ENCODE measurements at places on chromosomes 1 and 21.

- no peak for DNase-seq
Observed at GRCh38 chr1:76090283-76091203, 16.0 kb downstream of the ST6GALNAC3 start.

GRCh38 chr1:19723874-19724273 is 59.2 kb downstream of the HTR6 start:
- DNase-seq = no peak

GRCh38 chr1:211326140-211326527 is 499 bp upstream of the TRAF5 start:
- no peak for DNase-seq

DNA sequence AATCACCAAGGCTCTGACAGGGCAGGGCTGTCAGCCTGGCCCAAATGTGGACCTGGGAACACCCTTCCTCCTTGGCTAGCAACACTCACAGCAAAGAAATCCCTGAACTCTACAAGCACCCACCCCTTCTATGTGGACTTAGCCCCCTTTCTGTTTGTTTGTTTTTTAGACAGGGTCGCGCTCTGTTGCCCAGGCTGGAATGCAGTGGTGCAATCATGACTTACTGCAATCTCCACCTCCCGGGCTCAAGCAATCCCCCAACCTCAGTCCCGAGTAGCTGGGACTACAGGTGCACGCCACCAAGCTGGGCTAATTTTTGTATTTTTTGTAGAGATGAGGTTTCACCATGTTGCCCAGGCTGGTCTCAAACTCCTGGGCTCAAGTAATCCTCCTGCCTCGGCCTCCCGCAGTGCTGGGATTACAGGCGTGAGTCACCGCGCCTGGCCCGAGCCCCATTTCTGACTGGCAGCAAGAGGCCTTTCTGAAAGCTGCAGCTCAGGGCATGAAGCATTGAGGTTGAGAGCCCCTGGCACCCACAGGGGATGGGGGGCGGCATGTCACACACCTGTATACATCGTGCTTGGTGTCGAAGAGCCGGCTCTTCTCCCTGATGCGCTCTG is 16.2 kb downstream of the RIPK4 start:
- no peak for DNase-seq

GRCh38 chr1:119859647-119860046 is 36.7 kb downstream of the ADAM30 start:
- DNase-seq = peak; percentile 43

GRCh38 chr1:206435445-206435844 is 34.8 kb upstream of the IKBKE start:
- DNase-seq = peak; percentile 36

DNA sequence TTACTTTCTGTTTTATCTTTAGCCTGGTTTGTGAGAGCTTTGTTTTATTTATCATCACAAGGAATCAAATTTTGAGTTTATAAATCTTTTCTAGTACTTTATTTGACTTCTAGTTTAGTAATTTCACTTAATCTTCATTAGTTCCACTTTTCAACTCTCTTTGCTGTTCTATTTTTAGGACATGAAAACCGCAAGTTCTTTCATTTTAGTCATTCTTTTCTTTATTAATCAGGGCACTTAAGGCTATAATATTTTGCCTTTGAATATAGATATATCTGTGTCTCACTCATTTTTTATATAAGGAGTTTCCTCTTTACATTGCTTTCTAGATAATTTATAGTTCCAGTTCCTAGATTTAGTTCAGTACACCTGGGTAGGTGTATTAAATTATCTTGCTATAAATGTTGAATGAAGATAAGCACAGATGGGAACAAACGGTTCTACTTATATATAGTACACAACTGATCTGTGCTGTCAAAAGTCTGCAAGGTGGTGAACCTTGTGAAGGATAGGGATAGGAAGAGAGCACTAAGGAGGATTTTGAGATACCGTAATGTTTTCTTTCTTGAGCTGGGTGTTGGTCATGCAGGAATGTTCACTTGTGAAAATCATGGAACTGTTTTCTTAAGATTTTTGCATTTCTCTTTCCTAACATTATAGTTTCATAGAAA is 402.3 kb downstream of the RYR2 start:
- DNase-seq = no peak

- DNase-seq = no peak
Observed at GRCh38 chr1:179083533-179083932, 1.7 kb downstream of the TOR3A start.

GRCh38 chr21:17044696-17045095 is 468.1 kb upstream of the CXADR start:
- DNase-seq = no peak

- DNase-seq = no peak
Observed at GRCh38 chr21:34204481-34205439, 131.4 kb downstream of the MRPS6 start.

- no peak for DNase-seq
Observed at GRCh38 chr1:162389021-162389818, 7.7 kb downstream of the C1orf226 start.

GRCh38 chr1:72869873-72870272 is 587.5 kb upstream of the NEGR1 start:
- no peak for DNase-seq

DNA sequence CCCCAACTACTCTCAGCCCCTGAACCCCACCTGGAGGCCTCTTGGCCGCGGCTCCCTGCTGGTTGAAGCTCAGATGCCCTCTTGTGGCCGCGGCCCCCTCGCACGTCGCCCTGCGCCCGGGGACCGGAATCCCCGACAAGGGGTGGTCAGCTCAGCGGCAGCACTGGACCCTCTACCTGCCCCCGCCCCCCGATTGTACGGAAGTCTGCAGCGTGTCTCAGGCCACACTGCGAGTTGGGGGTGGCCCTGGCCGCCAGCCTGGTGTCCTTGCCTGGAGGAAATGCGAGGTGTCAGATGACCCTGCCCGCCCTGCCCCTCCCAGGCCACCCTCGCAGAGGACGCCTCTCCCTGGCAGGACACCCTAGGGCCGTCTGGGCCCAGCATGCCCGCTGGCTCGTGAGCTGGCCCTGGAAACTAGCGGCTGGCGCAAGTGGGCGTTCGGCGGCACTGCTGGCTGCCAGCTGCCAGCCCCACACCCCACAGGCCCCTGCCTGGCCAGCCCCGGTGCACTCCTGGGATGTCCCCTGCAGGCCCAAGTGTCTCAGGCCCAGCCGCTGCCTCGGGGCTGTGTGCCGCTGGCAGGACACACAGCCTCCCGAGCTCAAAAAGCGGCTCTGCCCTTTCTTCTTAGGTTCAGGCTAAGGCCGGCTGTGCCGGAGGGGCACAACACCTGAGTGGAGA is 60.8 kb downstream of the EDN2 start:
- DNase-seq = no peak

- no peak for DNase-seq
Observed at GRCh38 chr1:154619181-154619948, 11.4 kb upstream of the ADAR start.

DNA sequence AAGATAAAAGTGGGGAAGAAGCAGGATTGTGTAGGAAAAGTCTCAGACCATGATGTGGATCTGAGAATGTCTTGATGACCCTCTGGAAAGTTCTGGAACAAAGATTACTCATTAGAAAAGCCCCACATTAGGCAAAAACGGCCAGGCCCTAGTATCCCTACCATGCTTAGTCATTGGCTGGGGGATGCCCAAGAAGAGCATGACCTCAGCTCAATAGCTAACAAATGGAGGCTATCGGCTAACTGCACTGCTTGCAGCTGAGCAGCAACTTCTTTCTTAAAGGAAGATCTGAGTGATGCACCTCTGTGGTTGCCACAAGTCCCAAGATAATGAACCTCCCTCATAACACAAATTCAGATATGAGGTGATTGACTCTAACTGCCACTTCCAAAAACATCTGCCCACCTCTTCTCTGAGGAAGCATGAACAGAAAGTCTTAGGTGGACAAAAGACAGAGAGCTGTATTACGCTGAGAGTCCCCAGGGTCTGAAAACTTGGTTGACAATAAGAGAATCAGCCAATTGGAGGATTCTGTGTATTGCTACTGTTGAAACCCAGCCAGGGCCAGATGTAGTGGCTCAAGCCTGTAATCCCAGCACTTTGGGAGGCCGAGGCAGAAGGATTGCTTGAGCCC is 64.6 kb upstream of the AK4 start:
- DNase-seq = no peak

DNA sequence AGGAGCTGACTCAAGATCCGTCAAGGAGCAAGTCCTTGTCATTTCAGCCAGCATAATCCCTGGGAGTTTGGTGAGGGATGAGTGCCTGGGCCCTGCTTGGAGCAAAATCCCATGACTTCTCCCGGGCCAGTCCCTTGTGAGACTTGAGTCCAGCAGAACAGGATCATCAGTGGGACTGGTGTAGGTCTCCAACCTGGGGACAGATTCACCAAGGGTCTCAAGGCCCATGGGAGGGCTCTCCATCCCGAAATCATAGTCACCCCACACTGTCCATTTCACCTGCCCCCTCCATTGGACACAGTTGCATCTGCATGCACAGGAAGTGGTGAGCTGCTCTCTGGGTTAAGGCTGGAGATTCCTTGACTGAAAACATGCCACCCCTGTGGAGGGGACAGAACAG is 178.2 kb downstream of the FOXD2 start:
- DNase-seq = no peak

DNA sequence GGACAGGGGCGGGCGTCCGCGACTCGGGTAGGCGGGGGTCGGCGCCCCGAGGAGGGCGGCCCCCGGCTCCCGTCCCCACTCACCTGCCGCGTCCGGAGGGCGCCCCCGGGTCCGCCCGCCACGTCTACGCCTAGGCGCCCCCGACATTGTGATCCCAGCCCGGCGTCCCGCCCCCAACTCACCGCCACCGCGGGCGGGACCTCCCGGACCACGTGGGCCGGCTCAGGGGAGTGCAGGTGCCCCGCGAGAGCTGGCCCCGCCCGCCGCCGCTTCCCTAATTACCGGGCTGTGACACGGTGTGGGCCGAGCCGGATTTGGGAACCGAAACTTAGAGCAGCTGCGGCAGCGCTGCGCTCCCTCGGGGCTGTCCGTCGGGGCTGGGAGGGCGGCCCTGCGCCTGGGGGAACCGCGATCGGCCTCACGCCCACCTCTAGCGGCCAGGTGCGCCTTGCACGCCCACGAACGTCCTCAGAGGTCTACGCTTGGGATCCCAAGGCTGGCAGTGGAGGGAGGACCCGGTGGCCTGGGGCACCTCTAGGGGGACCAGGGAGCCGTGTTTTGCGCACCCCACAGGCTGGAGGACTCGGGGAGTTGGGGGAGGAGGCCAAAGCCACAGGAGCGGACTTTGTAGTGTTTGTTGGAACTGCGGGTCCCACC is 521 bp upstream of the NADK start:
- peak; percentile 71 for DNase-seq

- DNase-seq = no peak
Observed at GRCh38 chr1:223074445-223075300, 68.4 kb downstream of the TLR5 start.

GRCh38 chr1:12124693-12125421 is 41.9 kb upstream of the TNFRSF1B start:
- DNase-seq = peak; percentile 76

DNA sequence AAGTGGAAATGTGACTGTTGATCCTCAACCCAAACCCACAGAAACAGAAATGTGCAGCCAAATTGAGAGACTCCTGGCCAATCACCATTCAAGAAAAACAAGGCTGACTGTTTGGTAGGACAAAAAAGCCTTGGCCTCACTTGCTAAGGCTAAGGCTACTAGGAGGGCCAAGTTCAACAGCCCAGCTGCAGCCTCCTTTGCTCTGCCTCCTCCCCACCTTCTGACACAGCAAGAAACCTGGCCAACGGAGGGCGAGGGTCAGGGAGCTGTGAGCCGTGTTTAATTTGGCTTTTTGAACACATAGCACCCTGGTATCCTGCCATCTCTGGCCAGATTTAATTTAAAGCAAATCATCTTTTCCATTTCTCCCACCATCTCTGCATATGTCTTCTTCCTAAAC is 165.8 kb upstream of the RAB4A start:
- no peak for DNase-seq

- DNase-seq = peak; percentile 81
Observed at GRCh38 chr1:160637821-160638539, 8.9 kb downstream of the SLAMF1 start.

- no peak for DNase-seq
Observed at GRCh38 chr1:226403201-226404034, 4.5 kb downstream of the PARP1 start.

GRCh38 chr21:37139154-37139553 is 66.1 kb downstream of the TTC3 start:
- DNase-seq = no peak

- DNase-seq = no peak
Observed at GRCh38 chr1:115640384-115640783, 1.4 kb upstream of the VANGL1 start.

- DNase-seq = no peak
Observed at GRCh38 chr1:8938232-8938999, 7.3 kb upstream of the CA6 start.

DNA sequence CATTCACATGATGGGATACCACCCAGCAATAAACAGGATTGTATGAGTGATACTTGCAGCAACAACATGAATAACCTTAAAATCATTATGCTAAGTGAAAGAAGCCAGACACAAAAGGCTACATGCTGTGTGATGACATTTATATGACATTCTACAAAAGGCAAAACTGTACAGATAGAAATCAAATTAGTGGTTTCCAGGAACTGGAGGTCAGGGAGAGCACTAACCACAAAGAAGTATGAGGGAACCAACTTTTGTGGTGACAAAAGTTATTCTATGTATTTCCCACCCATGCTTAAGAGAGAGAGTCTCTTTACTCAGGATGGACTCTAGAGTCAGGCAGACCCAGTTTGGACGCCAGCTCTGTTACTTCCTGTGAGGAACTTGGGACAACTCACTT is 364.5 kb upstream of the DAB1 start:
- DNase-seq = no peak

- DNase-seq = no peak
Observed at GRCh38 chr1:201349092-201349491, 28.4 kb downstream of the TNNT2 start.

DNA sequence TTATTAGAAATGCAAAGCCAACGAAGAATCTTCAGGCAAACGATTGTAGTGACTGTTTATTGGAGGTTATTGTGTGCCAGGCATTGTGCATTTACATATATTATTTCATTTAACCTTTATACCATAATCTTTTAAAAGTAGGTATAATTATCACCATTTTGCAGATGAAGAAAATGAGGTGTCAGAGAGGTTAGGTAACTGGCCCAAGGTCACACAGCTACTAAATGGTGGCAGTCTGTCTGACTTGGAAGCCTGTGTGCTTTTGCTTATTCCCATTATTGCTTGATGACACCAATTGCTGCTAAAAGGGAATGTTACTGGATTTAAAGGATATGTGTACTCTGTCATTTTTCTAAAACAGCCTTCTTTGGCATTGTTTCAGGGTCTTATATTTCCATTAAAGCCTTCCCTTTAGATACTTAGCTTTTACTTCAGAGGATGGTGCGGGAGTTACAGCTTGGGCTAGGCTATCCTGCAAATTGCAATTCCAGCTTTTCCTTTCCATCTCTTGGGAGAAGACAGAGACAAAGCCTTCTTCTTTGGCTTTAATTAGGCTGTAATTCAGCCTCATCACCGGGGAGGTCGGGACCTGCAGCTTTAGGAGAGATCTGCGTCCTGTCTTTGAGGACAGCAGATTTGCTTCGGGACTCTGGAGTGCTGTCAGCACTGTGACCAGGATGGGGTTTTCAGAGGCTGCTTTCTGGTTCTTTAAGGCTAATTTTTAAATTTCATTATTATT is 37.4 kb upstream of the ERRFI1 start:
- DNase-seq = no peak

GRCh38 chr1:67843746-67844145 is 10.5 kb upstream of the GNG12 start:
- no peak for DNase-seq

- DNase-seq = peak; percentile 24
Observed at GRCh38 chr1:150365941-150366340, 2.0 kb downstream of the RPRD2 start.

All from activated CD4-positive, alpha-beta T cell treated with anti-CD3 and anti-CD28 coated beads, Interleukin-2, Interleukin-4, amounts not matched to agents 100 ng/mL and 50 ng/mL, durations not matched to agents 16 hours and 8 hours (primary cell).